ENCODE measurements at places on chromosomes 3 and 15.

DNA sequence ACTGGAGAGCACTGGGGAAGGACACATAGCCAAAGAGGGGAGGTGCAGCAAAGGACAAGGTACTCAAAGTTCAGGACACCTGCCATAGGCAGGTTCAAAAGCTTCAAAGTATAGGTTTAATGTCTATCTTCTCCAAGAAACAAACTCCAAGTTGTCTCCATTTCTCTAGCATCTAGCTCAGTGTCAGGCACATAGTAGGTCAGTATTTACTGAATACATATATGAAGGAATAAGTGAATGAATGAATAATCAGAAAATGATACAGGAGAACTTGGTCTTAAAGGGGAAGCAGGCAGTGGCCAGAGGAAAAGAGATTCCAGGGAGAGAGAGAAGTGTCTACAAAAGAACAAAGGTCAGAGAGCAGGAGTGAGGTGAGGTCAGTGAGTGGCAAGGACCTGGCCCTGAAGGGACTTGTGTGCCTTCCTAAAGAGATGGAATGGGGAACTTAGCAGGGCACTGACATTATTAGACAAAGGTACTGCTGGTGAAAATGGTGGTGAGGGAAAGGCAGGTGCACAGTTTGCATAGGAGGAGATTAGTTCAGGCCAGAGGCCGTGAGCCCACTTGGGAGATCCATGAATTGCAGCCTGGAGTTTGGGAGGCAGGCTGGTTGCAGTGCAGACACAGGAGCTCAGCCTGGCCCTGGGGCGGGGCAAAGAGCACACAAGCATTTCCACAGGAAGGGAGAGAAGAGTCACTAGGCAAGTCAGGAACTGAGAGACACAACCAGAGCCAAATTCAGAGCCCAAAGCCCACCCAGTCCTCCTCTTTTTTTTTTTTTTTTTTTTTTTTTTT, 21.4 kb downstream of the TBC1D2B start:
- DNase-seq = no peak

- DNase-seq = no peak
These were observed 208.3 kb upstream of the UBE2E2 start for GRCh38 chr3:22994781-22995180.

GRCh38 chr15:51195459-51195858, 100.8 kb upstream of the TNFAIP8L3 start:
- DNase-seq = no peak

- DNase-seq = no peak
These were observed at the start of gene CTXN2 for GRCh38 chr15:48191574-48192225. CTXN2 (plus strand) TSS chr15:48191665; CDS start chr15:48201301, 9,636 bp downstream.

GRCh38 chr3:52472239-52473000, 17.0 kb downstream of the NISCH start:
- DNase-seq = no peak

DNA sequence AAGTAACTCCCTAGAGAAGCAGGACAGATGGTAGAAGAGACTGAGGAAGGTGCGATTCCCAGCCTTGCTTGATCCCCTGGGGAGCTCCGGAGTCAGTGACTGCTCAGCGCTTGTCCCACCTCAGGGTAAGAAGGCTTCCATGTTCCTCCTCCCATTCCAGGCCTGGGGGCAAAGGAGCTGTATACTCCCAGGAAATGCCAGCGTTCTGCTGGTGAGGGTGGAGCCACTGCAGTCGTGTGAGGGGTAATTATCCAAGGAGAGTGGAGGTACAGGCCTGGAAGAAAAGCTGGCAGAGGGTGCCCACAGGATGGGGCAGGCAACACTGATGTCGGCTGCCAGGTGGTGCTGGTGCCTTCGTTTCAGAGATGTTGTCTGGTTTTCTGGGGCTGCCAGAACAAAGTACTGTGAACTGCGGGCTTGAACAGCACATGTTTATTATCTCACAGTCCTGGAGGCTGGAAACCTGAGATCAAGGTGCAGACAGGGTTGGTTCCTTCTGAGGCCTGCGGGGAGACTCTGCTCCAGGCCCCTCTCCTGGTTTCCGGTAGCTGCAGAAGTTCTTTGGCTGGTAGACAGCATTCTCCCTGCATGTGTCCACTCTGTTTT, 12.1 kb upstream of the APBA2 start:
- DNase-seq = no peak

DNA sequence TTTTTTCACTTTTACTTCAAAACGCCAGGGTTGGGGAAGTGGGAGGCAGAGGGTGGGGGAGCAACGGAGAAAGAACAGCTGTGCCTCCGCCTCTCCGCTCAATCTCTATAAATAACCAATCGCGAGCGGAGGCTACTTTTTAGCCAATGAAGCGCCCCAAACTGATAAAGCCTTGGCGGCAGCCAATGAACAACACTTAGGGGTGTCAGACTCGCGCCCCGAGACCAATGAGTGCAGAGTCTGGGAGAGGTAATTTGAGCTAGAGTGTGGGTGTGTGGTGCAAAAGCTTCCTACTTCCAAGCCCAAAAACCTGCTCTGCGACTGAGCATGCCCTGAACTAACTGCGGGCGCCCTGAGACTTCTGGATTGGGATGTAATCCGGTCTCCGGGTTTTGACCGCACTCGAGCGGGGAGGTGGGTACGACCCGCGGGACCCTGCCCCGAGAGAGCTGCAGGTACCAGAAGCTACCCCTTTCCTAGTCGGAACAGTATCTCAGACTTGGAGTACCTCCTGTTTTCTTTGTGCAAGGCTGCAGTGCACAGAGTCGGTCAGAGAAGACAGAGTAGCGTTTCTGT, 800 bp upstream of the RAP2B start:
- DNase-seq = peak; percentile 99

DNA sequence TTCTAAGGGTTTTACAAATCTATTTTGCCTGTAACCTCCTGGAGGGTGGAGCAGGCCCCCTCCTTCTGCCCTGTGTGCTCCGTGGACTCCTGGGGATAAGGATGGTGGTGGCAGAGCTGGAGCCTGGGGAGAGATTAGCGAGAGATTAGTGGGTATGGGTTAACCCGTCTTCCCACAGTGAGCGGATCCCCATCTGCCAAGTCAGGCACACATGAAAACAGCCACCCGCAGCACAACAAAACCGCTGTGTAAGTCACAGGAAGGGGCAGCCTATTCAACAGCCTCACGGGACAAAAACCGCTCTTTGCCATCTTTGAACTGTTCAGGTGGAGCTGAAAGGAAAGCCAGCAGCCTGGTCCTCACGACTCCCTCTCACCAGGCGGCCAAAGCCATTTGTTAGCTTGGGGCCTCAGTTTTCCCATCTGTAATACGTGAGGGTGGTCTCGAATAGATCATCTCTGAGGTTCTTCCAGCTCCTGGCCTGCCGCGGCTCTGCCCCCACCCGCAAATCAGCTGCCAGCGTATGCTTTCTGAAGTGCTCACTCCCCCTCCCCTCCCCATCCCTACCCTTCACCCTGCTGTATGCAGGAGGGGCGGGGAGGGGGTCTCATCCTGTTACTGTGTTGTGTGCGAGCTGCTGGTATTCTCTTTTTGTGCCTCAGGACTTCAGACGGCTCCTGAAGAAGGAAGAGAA, 43.6 kb downstream of the PDIA5 start:
- DNase-seq = no peak
